Renal pelvis (tissue), 12 donors: ENCODE measurements at places on chromosomes 3 and 15. TPM values are rescaled to one million over a fixed set of nuclear protein-coding genes. Genes with fewer than 3 reads are reported as not detected.

Gene HTR3E
- not detected for polyA plus RNA-seq

Gene CELSR3
- 1.6 TPM for polyA plus RNA-seq

Gene TCF12
- polyA plus RNA-seq: 149 TPM

DNA sequence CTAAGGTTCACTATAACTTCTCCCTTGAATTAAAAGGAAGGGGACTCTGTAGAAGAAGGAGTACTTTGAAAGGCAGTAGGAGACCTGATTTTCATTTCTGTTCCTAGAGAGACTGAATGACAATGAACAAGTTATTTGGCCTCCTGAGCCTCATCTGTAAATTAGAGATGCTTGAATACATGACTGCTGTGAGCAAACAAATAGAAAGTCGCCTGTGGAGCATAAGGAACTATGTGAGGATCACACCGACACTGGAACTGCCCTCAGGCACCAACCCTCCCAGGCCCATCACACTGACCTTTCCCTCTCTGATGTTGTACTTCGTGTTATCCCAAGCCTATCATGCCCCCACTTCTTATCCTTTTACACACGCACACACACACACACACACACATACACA is 48.6 kb downstream of the IMPG2 start:
- no peak for DNase-seq

DNA sequence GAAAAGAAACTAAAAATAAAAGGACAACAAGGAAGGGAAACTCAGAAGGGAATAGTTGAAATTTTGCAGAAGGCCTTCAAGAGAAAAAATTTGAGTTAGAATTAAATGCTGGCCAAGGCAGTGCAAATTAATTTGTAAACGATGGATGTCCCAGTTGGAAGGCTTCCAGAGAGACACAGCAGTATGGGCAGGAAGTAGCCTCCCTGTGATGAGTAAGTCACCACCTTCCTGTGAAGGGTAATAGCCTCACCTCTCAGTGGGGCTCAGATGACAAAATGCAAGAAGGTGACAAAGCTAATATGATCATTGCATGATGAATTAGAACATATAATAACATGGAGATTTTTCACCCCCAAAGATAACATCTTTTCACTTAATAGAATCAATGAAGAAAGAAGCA is 27.3 kb upstream of the TMCO5A start:
- DNase-seq: no peak

DNA sequence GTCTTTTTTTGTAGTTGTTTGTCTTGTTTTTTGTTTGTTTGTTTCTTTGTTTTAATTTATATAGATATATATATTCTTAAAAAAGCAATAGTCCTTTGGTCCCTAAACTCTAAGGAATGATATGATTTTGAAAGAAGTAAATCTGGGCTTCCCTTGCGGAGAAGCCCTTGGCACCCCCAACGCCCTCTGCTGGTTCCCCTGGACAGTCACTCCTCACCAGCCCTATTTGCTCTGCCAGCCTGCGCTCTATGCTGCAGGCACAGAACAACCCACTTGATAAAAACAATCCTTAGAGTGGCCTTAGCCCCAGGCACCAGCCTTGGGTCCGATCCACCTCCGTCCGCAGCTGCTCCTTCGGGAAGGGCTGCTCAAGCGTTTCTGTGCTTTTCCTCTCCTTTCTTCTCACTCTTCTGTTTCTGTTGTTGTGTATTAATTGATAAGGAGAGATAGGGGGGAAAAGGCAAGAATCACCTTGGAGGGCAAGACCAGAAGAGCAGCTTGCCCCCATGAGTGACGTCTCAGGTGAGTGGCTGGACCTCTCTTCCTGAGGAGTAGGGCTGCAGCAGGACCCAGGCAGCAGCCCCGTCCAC is 13.7 kb upstream of the PARP6 start:
- no peak for DNase-seq

GRCh38 chr3:114841515-114841914 is 305.6 kb downstream of the ZBTB20 start:
- no peak for DNase-seq

DNA sequence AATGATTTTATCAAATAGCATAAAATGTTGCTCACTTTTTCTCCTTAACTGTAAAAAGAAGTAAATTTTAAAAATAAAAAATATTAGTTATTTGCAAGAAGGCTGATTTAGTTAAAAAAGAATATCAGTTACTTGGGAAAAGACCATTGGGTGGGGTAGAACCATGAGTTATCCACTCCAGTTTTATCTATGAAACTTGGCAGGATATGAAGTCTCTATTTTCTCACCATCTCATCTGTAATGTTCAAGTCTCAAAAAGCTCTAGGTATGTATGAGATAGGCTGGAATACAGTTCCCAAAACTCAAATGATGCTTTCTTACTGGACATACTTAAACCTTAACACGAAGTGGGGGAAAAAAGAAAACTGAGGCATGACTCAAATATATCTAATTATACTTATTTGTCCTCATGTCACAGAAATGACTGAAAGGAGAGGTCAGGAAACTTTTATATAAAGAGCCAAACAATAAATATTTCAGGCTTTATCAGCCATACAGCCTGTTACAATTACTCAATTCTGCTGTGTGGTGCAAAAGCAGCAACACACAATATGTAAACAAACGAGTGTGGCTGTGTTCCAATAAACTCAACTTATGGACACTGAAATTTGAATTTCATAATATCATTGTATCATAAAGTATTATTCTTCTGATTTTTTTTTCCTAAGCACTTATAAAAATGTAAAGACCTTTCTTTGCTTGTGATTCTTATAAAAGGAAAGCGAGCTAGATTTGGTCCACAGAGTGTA is 131.8 kb downstream of the TBL1XR1 start:
- DNase-seq: no peak

GRCh38 chr3:66934041-66934440 is 64.1 kb upstream of the KBTBD8 start:
- no peak for DNase-seq

- no peak for DNase-seq
Measured at GRCh38 chr3:143594206-143594605, 254.1 kb downstream of the SLC9A9 start.

DNA sequence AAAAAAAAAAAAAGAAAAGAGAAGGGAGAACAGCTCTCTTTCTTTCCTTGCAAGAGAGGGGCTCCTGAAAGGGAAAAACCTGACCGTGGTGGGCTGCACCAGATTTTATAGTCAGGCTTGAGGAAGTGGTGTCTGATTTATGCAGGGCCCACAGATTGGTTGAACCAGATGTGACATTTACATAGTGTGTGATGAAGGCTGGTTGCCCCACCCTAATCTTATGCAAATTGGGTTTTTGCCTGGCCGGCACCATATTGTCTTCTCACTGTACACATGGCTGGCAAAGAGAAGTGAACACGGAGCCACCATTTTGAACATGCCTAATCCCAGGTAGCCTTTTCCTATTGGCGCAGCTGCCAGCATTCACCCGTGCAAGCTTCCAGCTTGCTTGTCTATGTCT is 154.4 kb downstream of the OXSM start:
- DNase-seq: no peak

GRCh38 chr15:76664895-76665294 is 240.2 kb downstream of the SCAPER start:
- no peak for DNase-seq

GRCh38 chr3:29398787-29399186 is 117.9 kb downstream of the RBMS3 start:
- DNase-seq: no peak

DNA sequence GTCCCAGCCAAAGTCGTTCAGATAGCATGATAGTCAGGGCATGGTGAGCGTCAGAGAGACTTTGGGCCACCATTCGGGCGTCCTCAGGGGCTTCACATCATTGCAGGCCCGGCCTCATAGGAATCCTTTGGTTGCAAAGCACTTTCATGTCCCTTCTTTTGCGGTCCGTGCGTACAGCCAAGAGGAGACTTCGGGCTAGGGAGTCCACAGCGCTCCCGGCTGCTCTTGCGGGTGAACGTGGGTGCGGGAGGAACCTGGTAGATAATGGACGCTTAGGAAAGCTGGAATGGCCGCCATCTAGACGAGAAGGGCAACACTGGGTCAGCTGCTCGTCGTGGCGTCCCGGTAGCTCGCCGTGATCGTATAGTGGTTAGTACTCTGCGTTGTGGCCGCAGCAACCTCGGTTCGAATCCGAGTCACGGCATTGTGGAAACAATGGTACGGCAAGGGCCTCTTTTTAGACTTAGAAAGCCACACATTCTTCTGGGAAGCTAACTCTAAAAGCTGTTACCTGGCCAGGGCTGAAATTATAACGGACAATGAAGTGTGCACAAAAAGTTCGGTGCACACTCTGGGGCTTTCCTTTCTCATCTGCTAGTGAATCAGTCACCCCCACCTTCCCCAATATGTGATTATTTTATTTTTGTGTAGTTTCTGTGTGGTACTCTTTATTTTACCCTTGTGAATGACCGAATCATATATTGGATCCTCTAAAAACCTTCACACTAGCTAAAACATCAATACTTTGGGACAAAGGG is 13.2 kb upstream of the SHF start:
- peak; percentile 81 for DNase-seq

DNA sequence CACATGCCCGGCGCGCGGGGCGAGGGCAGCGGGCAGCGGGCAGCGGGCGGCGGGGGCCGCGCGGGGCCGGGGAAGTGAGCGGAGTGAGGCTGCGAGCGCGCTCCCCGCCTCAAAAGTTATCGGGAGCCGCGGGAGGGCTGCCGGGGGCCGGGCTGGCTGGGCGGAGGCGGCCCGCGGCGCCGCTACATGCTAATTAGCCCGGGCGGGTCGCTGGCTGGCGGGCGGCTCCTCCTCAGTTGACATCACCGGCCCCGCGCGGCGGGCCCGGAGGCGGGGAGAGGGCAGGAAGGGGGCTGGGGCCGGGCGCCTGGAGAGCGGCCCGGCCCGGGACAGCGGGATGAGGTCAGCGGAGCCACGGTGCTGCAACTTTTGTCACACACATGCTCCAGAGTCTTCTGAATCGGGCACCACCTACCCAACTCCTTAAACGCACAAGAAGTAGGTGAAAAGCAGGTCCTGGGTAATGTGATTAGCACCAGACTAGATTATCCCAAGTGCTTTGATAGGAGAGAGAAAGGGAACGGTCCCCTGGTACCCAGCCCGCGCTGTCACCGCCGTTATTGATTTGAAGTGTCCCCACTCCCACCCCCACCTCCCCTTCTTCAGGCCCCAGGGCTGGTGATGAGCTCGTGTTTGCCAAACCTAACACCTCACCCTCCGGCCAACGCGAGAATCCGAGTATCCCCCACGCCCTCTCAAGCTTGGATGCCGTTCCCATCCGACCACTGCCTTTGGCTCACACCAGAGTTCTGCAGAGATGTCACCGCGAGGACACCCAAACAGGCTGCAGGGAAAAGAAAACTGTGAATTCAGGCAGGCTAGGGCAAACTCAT is at the start of gene HEG1:
Gene HEG1, minus strand, starts transcription at position 85 of the 833 bp plus-strand sequence. CDS start 107 bp downstream, outside the sequence.
- no peak for DNase-seq

- DNase-seq: no peak
Measured at GRCh38 chr3:126959136-126959920, 23.6 kb upstream of the PLXNA1 start.

DNA sequence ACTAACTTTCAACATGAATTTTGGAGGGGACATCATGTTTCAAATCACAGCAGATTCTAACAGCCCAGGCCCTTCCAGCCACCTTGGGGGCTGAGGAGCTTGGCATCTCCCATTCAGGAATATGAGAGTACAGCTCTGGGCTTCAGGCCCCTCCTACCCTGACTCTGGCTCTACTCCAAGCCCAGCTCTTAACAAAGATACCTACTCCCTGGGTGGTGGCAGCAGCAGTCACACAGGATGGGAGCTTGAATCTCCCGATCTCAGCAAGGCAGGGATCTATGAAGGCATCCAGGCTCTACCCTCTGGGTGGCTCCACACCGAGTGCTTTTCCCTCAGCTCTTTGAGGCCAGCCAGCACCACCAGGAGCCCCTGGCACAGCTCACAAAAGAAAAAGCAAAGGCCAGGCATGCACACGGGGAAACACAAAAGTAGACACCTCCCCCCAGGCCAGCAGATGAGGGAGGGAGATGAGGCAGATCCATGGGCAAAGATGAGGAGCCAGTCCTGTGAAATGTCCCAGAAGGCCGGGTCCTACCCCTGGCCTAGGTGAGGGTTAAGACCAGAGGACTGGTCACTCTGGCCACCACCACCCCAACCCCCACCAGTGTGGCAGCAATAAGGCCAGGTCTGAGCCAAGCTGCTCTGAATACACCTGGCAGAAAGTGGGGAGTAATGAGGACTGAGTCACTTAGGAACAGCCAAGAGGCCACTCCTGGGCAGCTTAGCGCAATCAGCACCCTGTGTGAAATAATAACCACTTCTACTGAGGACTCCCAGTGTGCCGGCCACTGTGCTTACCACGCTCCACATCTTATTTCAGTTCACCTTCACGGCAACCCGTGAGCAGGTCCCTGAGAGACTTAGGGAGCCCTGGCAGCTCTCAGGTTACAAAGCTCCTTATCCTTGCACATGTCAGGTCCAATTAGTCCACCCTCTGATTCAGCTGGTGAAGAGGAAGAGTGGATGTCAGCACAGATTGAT is 24.3 kb downstream of the PLA2G4F start:
- no peak for DNase-seq

DNA sequence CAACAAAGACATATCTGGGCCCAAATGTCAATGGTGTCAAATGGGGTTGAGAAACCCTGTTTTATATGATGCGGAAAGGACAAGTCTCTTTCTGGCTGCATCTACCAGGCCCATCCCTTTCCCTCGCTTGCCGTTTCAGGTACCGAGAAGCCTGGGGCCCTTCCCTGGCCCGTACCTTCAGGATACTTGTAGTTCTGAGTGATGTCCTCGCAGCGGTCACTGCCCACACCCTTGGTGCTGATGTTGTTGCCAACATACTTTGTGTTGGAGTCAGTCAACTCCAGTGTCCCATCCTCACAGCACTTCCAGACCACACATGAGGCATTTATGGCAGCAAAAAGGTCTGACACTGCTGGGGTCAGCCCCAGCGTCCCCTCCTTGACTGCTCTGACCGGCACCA is 13.8 kb downstream of the EPB42 start:
- no peak for DNase-seq
